ENCODE measurements at places on chromosomes 13 and 19.

DNA sequence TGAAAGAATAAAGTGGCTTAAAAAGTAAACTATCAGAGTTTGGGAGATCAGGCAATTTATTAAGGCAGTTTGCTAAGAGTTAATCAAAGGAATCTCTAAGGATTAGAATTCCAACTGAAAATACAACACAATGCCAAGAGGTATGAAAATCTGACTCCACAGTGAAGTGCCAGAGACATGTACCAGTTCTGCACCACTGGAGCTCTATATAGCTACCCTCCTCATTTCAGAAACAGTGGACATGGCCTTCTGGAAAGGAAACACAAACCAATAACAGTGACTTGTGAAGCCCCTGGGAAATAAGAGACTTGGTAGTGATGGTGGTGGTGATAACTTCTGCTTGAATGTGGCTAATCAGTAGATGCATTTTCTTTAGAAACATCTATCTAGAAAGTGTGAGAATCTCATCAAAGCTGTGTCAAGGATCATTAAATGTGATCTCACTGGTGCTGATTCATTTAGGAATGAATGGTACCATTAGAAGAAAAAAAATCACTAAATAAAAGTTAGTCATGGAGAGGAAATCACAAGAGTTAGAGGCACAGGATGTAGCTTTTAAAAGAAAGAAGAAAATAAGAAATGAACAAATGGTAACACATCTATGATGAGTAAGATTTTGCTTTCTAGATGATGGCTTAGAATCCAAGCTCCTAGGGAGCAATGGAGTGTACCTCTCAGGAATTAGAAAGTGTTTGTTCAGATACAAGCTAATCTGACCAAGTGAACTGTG, 20.1 kb upstream of the N4BP2L1 start:
- no peak for DNase-seq

DNA sequence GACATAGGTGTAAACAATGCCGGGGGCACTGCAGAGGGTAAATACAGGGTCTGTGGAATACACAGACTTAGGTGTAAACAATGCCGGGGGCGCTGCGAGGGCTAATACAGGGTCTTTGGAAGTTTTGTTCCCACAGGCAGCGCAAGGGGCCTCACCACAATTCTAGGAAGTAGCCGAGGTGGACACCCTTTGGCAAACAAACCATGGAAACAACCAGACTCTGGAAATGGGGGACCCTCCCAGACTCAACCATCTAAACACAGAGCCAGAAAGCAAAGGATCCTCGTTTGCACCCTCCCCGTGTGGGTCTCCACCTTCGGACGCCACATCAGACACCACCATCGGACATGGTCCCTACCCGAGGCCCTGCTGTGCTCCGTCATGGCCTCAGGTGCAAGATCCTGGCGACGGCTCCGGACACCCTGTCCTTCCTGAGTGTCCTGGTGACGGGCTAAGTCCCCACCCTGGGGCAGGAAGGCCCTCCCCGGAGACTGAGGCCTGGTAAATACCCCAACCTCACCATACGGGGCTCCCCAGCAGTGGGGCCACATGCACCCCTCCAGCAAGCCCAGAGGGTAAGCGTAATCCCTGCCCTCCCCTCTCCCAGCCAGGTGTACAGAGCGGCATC, 16.7 kb upstream of the PLPP2 start:
- no peak for DNase-seq

DNA sequence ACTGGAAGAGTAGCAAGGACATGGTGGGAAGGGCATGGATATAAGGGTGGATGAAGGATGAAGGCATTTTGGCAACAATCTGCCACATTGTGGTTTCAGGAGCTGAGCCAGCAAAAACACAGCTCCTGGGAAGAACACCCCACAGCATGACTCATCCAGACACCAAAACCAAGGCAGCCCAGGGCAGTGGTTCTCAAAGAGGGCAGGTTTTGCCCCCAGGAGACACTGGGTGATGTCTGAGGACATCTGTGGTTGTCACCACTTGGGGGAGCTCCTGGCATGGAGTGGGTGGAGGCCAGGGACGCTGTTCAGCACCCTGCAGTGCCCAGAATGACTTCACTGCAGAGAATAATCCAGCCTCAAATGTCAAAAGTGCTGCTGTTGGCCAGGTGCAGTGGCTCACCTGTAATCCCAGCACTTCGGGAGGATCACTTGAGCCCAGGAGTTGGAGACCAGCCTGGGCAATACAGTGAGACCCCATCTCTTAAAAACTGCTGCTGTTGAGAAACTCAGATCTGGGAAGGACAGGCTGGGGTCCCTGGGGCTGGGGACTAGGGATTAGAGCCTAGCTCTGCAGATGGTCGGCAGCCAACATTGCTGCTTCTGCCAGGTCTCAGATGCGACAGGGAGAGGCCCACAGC, 16.1 kb downstream of the ZFR2 start:
- peak; percentile 21 for DNase-seq

GRCh38 chr13:52394586-52394985, 11.4 kb downstream of the THSD1 start:
- no peak for DNase-seq

- no peak for DNase-seq
Measured at GRCh38 chr19:17431417-17431816, 11.6 kb downstream of the MVB12A start.

- no peak for DNase-seq
Measured at GRCh38 chr13:39957868-39958677, 302.6 kb downstream of the COG6 start.

DNA sequence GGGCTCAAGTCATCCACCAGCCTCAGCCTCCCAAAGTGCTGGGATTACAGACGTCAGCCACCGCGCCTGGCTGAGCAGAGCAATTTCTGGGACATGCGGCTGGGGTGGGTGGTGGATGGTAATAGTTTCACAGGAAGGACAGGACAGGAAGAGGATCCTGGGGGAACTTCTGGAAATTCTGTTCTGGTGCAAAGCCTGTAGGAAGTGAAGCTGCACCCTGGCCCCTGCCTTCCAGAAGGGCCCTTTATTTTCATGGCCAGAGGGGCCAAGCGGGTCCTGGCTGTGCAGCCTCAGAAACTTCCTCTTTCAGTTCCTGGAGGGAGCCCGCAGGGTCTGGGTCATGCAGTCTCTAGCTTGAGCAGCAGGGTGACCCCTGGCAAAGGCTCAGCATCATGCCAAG, 15.7 kb downstream of the FEM1A start:
- DNase-seq: no peak

DNA sequence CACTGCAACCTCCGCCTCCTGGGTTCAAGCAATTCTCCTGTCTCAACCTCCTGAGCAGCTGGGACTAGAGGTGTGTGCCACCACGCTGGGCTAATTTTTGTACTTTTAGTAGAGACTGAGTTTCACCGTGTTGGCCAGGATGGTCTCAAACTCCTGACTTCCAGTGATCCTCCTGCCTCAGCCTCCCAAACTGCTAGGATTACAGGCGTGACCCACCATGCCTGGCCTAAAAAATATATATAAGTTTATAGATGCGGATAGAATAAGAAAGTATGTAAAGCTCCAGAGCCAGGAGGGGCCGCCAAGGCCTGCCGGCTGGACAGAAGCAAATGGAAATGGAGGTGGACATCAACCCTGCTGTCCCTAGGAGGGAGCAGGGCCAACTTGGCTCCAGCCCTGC, 66.0 kb downstream of the COL4A1 start:
- DNase-seq: no peak

DNA sequence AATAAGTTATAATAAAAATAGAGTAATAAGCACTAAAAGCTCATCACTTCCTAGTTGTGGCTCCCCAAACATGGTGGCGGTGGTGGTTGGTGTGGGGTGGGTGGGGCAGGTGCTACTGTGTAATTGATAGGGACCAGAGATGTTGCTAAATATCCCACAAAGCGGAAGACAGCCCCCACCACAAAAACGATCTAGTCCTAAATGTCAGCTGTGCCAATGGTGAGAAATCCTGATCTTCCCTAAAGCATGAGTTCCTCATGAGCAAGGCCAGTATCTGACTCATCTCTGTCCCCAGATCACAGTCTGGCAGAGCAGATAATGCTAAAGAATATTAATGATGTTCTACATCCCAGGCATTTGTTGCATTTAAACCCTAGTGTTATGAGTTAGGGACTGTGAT, 1.9 kb upstream of the EDDM13 start:
- DNase-seq: no peak

- no peak for DNase-seq
Measured at GRCh38 chr19:28332886-28333285, 880.1 kb downstream of the UQCRFS1 start.

All from hematopoietic multipotent progenitor cell treated with erythropoietin and hydrocortisone succinate and interleukin-3 and kit ligand, for 15 days (in vitro differentiated cells).